LoVo (cell line): ENCODE measurements at places on chromosomes 13 and 19.

- DNase-seq, result no peak
Measured at GRCh38 chr19:46552891-46553290, 48.2 kb upstream of the CALM3 start.

- no peak for DNase-seq
Measured at GRCh38 chr13:42155251-42155650, 106.8 kb downstream of the DGKH start.

DNA sequence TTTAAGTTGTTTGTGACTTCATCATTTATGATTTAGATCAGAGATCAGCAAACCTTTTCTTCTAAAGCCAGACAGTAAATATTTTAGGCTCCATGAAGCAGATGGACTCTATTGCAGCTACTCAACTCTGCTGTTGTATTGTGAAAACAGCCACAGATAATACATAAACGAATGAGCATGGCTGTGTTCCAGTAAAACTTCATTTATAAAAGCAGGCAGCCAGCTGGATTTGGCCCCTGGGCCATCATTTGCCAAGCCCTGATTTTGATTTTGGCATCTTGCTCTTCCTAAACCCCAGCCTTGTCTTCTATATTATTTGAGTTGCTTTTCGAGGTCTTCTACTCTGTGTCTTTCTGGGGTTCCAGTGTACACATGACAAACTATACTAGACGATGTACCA is 41.3 kb downstream of the RNASEH2B start:
- no peak for DNase-seq

DNA sequence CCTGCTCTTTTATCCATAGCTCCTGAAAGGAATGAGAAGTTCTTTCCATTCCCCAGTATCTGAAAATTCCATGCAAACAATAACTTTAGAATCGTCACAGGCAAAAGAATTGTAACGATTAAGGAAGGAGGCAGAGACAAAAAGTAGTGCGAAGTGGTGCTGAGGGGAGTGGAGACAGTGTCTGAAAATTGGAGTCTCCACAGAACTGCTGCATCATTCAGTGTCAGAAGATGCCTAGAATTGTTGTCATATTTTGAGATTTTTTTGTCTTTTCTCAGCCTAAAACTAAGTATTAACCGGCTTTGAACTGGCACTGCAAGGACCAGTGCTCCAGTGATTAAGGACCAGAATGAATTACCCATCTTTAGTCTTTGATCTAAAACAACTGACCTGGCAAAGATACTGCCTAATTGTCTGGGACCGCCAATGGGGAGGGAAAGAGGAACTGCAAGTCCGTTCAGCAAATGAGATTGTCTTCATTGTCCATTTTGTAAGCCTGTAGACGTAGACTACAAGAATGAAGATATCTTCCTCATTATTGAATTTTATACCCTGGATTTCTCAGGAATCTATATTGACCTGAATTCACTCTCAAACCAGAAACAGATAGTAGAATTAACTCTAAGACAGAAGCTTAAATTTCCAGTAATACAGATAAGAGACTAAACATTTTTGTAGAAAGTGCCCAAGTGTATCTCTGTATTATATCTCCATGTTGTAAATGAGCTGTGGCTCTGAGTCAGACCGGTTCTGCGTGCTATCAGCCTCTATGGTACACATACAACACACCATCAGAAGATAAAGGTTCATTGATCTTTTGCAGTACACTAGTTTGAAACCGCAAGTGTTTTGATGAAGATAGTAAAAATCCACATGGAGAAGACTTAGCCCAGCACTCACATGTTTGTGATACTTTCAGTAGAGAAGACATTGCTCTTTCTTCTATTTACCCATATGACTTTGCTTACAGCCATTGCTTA is 293.2 kb downstream of the EFNB2 start:
- no peak for DNase-seq

GRCh38 chr13:73837147-73837546 is 297.1 kb downstream of the KLF12 start:
- DNase-seq, result no peak

DNA sequence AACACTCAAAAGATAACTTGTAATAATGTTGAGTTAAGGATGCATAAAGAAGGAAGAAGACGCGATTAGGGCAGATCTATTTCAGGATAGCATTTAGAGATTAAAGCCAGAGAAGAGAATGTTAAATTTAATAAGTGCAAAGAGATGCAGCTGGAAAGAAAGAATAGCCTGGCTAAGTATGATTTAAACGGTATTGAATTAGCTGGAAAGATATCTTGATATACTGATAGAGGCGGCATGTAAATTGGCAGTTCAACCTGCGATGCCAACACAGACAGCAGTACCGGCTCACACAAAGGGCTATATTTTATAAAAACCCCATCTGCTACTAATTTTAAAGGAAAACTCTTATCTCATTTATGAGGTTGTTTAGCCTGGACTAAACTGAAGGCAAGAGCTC is 121.4 kb downstream of the ENOX1 start:
- no peak for DNase-seq

GRCh38 chr13:25684491-25684890 is 312.7 kb downstream of the ATP8A2 start:
- DNase-seq, result no peak

- DNase-seq, result no peak
Measured at GRCh38 chr19:28330831-28331230, 882.1 kb downstream of the UQCRFS1 start.

DNA sequence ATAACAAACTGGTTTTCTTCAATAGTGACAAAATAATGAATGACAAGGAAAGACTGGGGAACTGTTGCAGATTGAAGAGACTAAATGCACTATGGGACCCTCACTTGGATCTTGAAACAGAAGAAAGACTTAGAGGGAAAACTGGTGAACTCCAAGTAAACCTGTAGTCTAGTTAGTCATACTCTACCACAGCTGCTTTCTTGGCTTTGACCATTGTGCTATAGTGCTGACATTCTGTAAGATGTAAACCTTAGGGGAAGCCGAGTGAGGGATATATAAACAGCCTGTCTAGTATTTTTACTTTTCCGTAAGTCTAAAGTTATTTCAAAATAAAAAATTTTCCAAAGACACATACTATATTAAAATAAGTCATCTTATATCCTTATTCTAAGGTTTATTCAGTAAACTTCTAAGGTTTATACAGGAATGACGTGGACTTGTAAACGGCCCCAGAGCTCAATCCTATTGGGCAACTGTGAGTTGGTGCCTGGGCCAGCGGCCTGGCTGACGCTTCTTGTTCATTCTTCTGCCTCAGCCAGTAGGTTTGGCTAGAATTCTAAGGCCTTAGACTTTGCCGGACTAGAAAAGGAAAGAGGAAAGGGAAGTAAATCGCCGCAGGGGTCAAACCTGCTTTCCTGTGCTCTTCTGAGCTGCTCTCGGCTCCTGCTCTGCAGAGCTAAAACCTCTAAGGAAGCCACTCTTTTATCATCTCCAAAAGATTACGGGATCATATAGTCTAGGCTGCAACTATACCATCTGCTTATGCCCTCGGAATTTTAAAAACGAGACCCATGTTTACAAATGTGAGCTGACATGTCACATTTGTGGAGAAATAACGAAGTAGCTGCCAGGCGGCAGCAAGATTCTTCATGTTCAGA is 33.6 kb upstream of the UBE2L5 start:
- no peak for DNase-seq

DNA sequence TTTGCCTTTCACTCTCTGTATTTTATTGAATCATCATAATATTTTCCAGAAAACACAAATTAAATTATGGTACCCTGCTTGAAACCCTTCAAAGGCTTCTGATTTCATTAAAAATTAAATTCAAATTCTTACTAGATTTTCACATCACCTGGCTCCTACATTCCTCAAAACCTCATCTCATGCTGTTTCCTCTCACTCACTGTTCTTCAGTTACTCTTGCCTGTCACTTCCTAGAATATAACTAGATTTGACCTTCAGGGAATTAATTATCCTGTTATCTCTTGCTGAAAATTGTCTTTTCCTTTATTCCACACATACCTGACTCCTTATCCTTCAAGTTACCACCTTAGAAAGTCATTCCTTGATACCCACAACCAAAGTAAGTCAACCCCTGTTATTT is 2294.7 kb downstream of the PCDH9 start:
- no peak for DNase-seq

- DNase-seq, result no peak
Measured at GRCh38 chr13:28735481-28736029, 16.8 kb upstream of the SLC46A3 start.

DNA sequence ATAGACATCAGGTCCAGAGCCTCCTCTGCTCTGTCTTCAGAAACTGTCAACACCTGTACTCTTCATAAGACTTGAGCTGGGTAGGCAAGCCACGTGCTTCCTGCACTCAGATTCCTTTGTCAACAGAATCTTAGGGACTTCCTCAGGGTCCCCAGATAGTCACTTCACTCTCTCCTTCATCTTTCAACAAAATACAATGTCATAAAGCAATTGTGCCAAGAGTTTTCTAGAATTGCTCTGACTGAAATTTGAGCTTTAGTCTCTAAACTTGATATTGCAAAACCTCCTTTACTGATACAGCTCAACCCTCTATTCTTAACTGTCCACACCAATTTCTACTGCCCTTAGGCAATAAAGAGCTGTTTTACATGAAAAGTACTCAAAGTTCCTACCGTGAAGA is 179.9 kb downstream of the IRS2 start:
- DNase-seq, result no peak

DNA sequence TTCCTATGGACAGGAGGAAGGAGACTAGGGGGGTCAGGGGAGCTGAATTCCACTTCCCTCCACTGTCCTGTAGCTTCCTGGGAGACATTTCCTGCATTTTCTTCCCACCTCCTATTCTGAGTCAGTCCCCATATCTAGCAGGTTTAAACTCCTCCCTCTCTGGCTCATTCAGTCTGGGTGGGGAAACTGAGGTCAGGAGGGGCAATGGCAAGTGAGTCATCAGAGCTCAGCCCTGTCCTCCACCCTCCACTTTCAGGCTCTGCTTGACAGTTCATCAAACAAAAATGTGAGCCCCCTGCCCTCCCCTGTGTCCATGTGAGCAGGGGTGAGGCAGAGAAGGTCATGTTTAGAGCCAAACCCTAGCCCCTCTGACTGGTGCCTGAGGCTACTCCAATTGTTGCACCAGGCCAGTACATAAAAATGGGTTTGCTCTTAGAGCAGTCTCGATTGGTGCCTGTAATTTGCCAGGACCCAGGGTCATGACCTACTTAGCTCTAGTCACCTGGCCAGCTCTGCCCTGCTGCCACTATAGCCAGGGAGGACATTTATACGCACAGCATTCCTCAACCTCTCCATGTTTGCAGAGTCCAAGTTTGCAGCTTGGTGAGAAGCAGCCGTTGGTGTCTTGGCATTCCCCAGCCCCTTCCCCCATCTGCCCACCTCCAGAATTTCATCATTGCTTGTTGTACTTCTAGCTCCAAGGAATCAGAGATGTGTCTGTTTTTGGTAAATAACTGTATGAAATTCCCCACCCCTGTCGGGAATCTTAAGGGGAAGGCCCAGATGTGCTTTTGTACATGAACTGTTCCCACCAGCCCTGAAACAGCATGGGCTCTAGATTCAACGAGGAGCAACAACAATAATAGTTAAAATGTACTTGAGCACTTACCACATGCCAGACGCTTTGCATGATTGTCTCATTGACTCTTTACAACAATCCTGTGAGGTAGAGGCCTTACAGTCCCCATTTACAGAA is 20.7 kb downstream of the SAMD4B start:
- peak; percentile 32 for DNase-seq
